ENCODE measurements at places on chromosomes 4 and X. TPM values are rescaled to one million over a fixed set of nuclear protein-coding genes. Genes with fewer than 3 reads are reported as not detected.

GPR173 gene
- total RNA-seq = 7.7 TPM

COL25A1 gene
- 5.6 TPM for total RNA-seq

PCDH7 gene
- total RNA-seq = 10.8 TPM

LRP2BP gene
- total RNA-seq = 0.28 TPM

PCDH18 gene
- 68.1 TPM for total RNA-seq

NAP1L3 gene
- total RNA-seq = 54.9 TPM

AREG gene
- not detected for total RNA-seq

RIPPLY1 gene
- total RNA-seq = not detected

SNCA gene
- total RNA-seq = 13.0 TPM

SLC49A3 gene
- total RNA-seq = 2.6 TPM

FAM9C gene
- not detected for total RNA-seq

PAGE1 gene
- total RNA-seq = not detected

GRCh38 chrX:146351620-146352019 is 458.0 kb upstream of the CXorf51B start:
- no peaks in the 10 kb centered on the region for H3K27me3 ChIP-seq
- no peaks in the 10 kb centered on the region for H3K36me3 ChIP-seq
- no peaks in the 10 kb centered on the region for H3K4me1 ChIP-seq

GRCh38 chr4:168577624-168578023 is 80.8 kb downstream of the PALLD start:
- no peak overlapping the region for H3K27ac ChIP-seq
- no peaks in the 10 kb centered on the region for H3K27me3 ChIP-seq
- no peaks in the 10 kb centered on the region for H3K4me1 ChIP-seq
- no peak overlapping the region for H3K4me3 ChIP-seq
- no peak for DNase-seq
- H3K36me3 ChIP-seq = no peaks in the 10 kb centered on the region

- no peaks in the 10 kb centered on the region for H3K27me3 ChIP-seq
- H3K4me1 ChIP-seq = peaks cover 42% of the 10 kb centered on the region
- no peak for DNase-seq
- no peaks in the 10 kb centered on the region for H3K36me3 ChIP-seq
- peak overlapping the region; percentile 55 for H3K27ac ChIP-seq
- no peak overlapping the region for H3K4me3 ChIP-seq
Measured at GRCh38 chrX:39848900-39849299, 248.9 kb downstream of the BCOR start.

DNA sequence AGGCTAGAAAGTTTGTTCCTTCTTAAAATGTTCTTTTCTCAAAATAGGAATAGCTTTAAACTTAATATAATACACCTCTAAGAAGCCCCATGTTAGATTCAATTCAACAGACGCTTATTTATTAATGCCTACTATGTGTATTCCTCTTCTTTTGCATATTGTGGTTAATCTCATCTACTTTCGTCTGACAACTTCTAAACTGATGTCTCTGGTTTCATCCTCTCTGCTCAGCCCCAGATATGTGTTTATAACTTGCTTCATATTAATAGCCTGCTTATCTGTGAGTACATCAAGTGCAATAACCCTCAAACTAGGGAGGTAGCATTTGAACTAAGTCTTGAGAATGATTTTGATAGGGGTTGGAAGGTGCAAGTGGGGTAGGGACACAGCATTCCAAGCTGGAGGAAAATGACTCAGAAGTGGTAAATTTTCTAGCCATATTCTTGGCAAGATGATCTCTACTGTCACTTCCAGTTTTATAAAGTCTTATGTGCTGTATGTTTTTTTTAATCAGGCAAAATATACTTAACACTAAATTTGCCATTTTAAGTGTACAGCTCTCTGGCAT is 37.0 kb downstream of the STK26 start:
- H3K36me3 ChIP-seq = no peaks in the 10 kb centered on the region
- H3K4me1 ChIP-seq = no peaks in the 10 kb centered on the region
- H3K27me3 ChIP-seq = no peaks in the 10 kb centered on the region
- H3K27ac ChIP-seq = no peak overlapping the region

GRCh38 chrX:32673193-32673592 is 538.2 kb downstream of the DMD start:
- DNase-seq = peak; percentile 37
- no peaks in the 10 kb centered on the region for H3K36me3 ChIP-seq
- no peaks in the 10 kb centered on the region for H3K27me3 ChIP-seq
- H3K27ac ChIP-seq = no peak overlapping the region
- H3K4me3 ChIP-seq = no peak overlapping the region

DNA sequence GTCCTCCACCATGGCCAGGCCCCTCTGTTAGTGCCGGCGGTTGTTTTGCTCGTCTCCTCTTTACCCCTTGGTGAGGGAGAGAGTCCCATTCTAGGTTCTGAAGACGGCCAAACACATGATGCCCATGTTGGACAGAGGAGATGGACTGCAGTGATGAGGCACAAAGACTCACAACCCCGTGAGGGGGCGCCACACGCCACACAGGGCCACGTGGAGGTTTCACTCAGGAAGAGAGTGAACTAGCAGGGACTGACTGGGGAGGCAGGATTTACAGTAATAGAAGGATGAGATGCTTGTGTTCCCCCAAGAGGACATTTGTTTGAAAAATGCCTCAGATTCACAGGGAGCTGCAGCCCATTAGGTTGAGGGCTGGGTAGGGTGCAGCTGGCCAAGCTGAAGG is 655.3 kb upstream of the FRG1 start:
- H3K4me3 ChIP-seq = no peak overlapping the region
- no peak overlapping the region for H3K27ac ChIP-seq
- no peaks in the 10 kb centered on the region for H3K27me3 ChIP-seq
- peak; percentile 51 for DNase-seq

DNA sequence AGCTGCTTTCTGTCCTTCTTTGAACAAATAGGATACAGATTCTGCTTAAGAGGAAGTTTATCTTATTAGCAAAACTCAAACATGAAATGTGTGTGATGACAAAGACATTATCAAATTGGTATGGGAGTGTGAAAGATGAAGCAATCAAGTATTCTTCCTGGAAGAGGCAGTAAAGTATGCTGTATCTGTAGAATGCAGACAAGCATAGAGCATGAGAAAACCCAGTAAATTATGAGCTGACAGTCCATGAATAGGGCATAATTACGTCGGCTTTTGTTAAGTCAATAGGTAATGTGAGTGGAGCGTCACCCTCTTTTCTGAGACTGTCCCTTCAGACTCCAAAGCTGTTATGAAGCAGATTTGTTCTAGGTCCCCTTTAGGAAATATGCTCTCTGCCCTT is 458.6 kb upstream of the NWD2 start:
- no peaks in the 10 kb centered on the region for H3K4me1 ChIP-seq
- no peak for DNase-seq

DNA sequence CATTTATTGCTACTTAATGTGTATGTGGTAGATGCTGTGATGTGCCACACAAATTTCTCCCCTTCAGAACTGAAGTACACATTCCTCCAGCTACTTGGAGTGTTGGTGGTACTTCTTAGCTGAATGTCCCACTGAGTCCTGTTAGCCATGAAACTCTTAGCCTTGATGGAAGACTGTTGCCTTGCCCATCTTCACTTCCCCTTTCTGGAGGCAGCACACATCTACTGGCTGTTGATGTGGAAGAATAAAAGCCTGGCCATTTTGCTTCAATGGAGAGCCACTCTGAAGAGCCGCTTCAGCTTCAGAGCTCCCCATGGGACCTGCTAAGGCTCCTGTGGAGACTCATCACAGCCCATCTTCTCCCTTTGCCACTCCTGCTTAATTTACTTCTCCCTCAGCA is 157.7 kb upstream of the PITX2 start:
- no peaks in the 10 kb centered on the region for H3K27me3 ChIP-seq
- H3K4me3 ChIP-seq = no peak overlapping the region
- DNase-seq = no peak
- H3K4me1 ChIP-seq = no peaks in the 10 kb centered on the region
- no peak overlapping the region for H3K27ac ChIP-seq

DNA sequence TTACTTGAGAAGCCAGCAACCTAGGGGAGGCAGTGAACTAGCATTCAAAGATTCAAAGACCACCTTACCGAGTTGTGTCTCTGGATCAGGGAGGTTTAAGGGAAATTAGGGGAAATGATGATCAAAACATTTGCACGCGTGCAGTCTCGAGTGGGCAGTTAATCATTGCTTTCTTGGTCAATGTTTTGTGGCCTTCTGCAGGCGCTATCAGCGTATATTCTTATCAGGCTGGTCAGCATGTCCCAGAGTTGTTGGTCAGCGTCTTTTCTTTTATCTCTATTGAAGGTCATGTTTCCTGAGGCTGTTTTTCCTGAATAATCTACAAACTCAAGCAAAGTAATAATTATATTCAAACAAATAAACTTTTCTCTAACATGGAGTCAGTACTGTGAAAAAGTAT is 84.0 kb upstream of the ZNF81 start:
- H3K27me3 ChIP-seq = no peaks in the 10 kb centered on the region
- no peaks in the 10 kb centered on the region for H3K4me1 ChIP-seq
- H3K36me3 ChIP-seq = no peaks in the 10 kb centered on the region
- no peak for DNase-seq
- no peak overlapping the region for H3K4me3 ChIP-seq

DNA sequence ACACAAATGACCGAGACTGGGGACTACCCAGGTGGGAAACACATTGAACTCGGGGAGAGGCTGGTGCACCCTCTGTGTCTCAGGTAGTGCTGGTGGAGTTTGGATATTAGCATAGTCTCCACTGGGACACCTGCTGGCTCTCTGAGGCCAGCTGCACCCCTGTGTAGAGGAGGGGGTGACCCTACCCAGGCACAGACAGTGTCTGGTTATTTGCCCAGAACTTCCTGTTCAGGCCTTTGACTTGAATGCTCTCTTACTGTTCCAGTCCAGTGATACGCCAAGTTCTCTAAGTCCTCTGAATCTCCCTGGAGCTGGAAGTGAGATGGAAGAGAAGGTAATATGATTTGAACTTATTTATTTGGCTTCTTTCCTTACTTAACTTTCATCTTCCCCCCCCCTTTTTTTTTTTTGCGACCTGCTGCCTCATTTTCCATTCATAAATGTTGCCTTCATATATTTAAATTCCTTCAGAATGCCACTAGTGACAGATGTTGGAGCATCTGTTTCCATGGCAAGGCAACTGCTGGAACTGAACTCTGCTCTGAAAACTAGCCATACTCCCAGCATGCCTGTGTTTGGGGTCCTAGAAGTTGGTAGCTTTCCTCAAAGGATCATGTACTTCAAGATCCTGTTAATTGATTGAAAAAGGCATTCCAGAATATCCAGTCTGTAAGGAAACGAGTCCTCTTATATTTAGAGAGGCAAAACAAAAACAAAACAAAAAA is 76.7 kb downstream of the AASDH start:
- DNase-seq = no peak
- no peaks in the 10 kb centered on the region for H3K36me3 ChIP-seq
- no peak overlapping the region for H3K27ac ChIP-seq

DNA sequence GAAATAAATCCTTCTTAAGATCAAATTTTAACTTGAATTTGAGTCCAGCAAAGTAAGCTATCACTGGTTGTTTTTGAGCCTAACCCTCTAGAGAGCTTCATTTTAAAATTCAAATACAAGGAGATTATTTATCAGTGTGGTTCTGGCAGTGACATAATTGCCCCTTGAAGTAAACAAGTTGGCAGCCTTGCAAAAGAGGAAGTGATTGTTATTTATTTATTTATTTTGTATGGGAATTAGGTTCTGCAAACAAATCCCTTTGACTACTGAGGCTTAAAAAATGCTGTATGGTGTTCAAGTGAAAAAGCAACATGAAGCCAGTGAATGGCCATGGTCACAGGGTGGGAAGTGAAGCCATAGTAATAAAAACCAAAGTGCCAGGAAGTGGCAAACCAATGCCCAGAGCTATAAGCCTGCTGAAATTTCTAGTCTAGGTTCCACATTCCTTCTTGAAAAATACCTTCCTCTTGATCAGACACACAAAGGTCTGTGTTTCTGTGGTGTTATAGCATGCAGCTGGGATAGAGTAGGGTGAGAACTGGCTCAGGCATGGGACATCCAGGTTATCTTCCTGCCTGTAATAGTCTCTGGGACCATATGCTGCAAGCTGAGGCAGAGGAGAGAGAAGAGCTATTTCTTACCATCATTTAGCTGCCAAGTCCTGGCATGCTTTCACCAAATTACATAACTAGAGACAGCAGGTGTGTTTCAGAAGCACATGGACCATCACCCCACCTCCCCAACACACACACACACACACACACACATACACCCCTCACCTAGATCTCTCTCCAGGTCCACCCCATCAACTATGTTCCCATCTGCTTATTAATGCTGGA is 47.1 kb upstream of the TSPAN7 start:
- DNase-seq = no peak
- no peaks in the 10 kb centered on the region for H3K27me3 ChIP-seq

DNA sequence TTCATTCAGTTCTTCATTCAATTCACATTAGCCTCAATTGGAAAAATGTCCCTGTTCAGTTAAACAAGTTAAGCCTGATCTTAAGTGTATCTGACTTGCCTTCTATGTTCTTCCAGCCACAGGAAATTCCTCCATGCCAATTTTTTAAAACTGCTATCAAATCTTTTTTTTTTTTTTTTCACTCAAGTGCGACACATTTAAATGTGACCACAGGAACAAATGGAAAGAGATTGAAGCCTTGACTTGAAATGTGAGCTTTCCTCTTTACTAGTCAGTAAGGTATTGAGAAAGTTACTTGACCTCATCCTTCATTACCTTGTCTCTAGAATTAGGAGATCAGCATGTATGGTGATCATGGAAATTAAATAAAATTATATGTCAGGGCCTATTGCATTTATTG is 165.1 kb downstream of the SLIT2 start:
- no peak overlapping the region for H3K4me3 ChIP-seq
- H3K36me3 ChIP-seq = no peaks in the 10 kb centered on the region
- H3K27ac ChIP-seq = no peak overlapping the region
- DNase-seq = no peak
- H3K4me1 ChIP-seq = no peaks in the 10 kb centered on the region
- no peaks in the 10 kb centered on the region for H3K27me3 ChIP-seq

DNA sequence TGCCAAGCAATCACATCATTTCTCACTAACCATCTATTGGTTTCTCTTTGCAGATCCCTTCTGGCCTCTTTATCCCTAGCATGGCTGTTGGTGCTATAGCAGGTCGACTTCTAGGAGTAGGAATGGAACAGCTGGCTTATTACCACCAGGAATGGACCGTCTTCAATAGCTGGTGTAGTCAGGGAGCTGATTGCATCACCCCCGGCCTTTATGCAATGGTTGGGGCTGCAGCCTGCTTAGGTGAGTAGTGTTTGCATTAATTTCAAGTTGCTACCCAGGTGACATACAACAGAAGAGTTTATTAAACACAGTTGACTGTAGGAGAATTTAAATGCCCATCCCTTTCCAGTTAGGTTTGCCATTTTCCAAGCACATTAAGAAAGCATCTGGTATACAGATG is 112.2 kb downstream of the AKAP4 start:
- no peak overlapping the region for H3K27ac ChIP-seq
- no peaks in the 10 kb centered on the region for H3K36me3 ChIP-seq
- no peak overlapping the region for H3K4me3 ChIP-seq
- no peaks in the 10 kb centered on the region for H3K27me3 ChIP-seq

- no peaks in the 10 kb centered on the region for H3K36me3 ChIP-seq
- no peak for DNase-seq
- H3K4me1 ChIP-seq = no peaks in the 10 kb centered on the region
- no peaks in the 10 kb centered on the region for H3K27me3 ChIP-seq
Measured at GRCh38 chrX:125651426-125651825, 331.8 kb downstream of the TEX13C start.

- DNase-seq = no peak
- H3K4me1 ChIP-seq = no peaks in the 10 kb centered on the region
- H3K27me3 ChIP-seq = no peaks in the 10 kb centered on the region
Measured at GRCh38 chr4:166293556-166293955, 420.5 kb downstream of the TLL1 start.

GRCh38 chrX:117711782-117712181 is 404.8 kb downstream of the KLHL13 start:
- H3K4me1 ChIP-seq = no peaks in the 10 kb centered on the region
- no peak overlapping the region for H3K27ac ChIP-seq
- H3K27me3 ChIP-seq = no peaks in the 10 kb centered on the region
- H3K4me3 ChIP-seq = no peak overlapping the region
- no peaks in the 10 kb centered on the region for H3K36me3 ChIP-seq

- no peak overlapping the region for H3K27ac ChIP-seq
- no peak for DNase-seq
- H3K4me1 ChIP-seq = no peaks in the 10 kb centered on the region
Measured at GRCh38 chrX:10121787-10122186, 35.0 kb upstream of the CLCN4 start.
